ENCODE measurements at places on chromosomes 6 and 20.

DNA sequence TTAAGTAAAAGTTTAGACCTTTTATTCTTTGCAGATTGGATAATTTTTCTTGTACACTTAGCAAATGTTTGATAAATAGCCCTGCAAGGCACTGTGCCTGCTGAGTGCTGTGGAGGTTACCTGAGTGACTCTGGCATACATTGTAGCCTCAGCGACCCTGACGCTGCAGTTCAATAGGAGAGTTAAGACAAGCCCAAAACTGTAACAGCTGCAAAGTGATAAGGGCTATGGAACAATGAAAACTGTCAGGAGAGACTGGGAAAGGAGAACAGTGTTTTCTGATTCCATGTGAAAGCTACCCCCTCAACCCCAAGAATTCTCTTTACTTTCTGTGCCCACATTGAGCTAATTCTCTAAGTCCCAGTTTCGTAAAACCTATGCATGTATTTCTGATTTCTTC, 22.2 kb downstream of the HIVEP1 start:
- DNase-seq = no peak

GRCh38 chr20:706366-706885, 30.8 kb upstream of the SCRT2 start:
- peak; percentile 50 for DNase-seq

DNA sequence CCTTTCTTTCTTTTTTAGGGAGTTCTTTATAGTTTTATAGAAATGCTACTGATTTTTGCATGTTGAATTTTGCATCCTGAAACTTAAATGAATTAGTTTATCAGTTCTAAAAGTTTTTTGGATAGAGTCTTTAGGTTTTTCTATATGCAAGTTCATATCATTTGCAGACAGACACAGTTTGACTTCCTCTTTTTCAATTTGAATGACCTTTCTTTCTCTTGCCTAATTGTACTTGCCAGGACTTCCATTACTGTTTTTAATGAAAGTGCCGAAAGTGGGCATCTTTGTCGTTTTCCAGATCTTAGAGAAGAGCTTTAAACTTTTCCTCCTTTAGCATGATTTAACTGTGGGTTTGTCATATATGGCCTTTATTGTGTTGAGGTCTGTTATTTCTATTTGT, 21.1 kb upstream of the EDN1 start:
- no peak for DNase-seq

GRCh38 chr6:24405262-24405661, 2.5 kb downstream of the MRS2 start:
- DNase-seq = no peak

DNA sequence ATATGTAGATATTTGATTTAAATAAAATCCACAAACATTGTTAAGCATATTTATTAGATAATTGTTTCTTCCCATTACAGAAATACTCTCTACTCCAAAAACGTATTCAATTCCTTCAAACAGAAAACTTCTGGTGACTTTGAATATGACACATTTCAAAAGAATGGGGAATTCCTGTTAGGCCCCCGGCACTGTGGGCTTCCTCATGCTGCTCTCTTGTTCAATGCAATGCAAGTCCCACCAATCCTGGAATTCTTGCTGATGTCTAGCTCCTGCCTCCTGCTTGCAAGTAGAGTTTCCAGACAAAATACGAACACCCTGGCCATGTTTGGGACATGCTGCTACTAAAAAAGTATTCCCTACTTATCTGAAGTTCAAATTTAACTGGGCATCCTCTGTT, 544.1 kb downstream of the QKI start:
- no peak for DNase-seq

DNA sequence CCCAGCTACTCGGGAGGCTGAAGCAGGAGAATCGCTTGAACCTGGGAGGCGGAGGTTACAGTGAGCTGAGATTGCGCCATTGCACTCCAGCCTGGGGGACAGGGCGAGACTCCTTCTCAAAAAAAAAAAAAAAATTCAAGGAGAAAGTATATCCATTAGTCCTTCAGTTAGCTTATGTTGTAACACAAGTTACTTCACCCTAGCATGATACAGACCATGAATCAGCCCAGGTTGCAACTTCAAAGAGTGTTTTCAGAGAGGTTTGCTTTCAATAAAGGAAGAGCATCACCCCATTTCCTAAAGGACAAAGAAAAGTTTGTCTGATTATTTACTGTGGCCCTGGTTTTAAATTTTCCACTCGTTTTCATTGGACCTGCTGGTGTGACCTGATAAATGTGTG, 73.0 kb downstream of the SERAC1 start:
- DNase-seq = no peak

DNA sequence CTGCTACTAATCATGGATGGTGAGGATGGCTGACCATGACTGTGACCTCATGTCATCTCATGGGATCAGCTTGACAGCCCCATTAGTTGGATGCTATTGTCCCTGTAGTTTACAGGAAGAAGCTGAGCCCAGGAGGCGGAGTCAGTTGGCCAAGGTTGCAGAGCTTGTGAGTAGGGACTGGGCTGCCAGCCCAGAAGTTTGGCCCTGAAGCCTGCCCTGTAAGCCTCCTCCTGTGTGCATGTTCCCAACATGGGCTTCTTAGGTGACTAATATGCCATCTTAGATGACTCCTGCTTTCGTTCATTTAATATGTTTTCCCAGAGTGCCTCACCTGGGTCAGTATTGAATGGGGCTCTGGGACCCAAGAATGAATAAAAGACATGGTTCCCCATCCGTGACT, 6.9 kb downstream of the EDN3 start:
- no peak for DNase-seq

- no peak for DNase-seq
These were observed 225.9 kb upstream of the CST7 start for GRCh38 chr20:24723186-24723585.

DNA sequence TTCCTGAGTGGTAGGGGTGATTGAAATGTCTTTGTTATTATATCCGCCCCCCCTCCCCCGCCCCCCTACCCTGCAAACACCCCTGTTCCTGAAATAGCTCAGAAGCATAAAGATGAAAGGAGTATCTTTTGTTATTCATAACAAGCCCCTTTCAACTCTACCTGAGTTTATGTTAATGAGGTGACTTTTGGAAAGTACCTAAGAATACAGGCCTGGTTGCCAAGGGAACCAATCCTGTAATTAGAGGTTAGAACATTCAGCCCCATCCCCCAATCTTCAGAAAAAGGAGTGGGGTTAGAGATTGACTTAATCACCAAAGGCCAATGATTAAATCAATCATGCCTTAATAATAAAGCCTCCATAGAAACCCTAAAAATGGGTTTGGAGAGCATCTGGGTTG, 979.2 kb upstream of the GJE1 start:
- DNase-seq = no peak

DNA sequence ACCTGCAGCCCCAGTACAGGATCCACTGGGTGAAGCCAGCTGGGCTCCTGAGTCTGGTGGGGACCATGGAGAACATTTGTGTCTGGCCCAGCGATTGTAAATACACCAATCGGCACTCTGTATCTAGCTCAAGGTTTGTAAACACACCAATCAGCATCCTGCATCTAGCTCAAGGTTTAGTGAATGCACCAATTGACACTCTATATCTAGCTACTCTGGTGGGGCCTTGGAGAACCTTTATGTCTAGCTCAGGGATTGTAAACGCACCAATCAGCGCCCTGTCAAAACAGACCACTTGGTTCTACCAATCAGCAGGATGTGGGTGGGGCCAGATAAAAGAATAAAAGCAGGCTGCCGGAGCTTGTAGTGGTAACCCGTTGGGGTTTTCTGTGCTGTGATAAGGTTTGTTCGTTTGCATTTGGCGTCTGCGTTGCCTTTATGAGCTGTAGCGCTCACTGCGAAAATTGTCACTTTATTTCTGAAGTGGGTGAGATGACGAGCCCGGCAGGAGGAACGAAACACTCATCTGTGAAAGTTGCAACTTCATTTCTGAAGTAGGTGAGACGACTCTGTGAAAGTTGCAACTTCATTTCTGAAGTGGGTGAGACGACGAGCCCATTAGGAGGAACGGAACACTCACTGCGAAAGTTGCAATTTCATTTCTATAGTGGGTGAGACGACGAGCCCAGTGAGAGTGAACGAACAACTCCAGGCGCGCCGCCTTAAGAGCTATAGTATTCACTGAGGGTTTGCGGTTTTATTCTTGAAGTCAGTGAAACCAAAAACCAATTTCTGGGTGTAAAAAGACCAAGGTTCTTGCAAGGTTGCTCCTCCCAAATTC, 31.1 kb downstream of the SERPINB6 start:
- no peak for DNase-seq
